BJ (cell line): ENCODE measurements at places on chromosomes 4 and X.

- no peak for DNase-seq
These were observed 56.9 kb upstream of the TMEM33 start for GRCh38 chr4:41878170-41878969.

DNA sequence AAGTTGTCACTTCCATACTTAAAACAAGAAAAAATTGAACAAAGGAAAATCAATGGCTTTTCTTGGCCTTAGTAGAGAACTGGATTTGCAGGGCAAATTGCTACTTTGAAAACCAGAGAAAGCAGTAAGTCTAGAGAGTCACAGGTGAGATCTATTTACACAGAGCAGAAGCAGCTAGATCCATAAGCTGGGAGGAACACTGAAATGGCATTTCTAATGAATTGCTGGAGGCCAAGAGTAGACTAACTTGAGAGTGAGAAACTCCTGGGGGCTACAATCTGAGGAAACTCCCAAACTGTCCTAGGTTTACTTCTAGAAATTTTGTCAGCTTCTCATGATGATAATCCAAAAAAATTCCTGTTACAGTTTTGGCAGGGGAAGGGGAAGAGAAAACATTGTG is 133.3 kb downstream of the SPCS3 start:
- DNase-seq: no peak

DNA sequence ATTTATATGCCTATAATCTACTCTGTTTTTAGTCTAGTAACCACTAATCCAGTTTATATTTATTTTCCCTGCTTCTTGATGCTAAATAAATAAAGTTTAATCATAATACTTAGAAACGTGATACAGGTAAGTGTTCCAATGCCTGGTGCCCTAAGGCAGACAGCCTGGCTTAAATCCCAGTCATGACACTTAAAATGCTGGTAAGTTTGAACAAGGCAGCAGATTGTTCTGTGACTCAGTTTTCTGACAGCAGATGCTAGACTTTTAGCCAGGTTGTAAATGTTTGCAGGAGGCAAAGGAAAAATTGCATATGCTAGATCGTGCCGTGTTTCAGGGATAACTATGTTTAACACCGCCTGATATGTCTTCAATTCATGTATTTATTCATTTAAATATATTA is 2661.6 kb downstream of the PCDH7 start:
- no peak for DNase-seq

DNA sequence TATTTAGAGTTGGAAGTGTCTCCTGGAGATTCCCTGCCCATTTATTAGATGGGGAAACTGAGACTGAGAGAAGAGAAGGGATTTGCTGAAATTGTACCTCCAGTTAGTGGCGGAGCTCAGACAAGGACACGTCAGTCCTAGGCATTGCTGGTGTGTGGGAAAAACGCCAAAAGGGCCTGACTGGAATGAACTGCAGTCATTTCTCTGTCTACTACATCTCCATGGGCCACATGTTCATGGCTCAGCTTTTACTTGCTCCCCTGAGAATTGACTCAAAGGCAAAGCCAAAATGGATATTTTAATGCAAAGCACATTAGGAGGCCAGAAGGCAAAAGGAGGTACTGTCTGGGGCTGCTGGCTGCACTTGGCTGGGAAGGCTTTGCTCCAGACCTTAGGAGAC is 3.9 kb downstream of the TFDP3 start:
- DNase-seq: no peak

DNA sequence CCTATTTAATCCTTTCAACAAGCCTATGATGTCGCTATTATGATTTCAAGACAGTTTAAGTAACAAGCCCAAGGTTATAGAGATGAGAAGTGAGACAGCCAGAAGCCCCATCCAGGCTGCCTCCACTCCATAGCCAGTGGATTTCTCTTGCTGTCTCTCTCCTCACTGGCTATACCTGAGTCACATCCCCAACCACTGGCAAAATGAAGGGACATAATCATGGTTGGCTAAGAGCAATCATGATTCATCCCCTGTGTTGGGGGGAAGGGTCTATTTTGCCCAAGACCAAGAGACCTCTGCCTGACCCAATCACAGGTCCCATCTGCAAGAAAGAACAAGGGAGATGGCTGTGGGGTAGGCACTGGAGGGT is 334.9 kb upstream of the GATB start:
- no peak for DNase-seq

DNA sequence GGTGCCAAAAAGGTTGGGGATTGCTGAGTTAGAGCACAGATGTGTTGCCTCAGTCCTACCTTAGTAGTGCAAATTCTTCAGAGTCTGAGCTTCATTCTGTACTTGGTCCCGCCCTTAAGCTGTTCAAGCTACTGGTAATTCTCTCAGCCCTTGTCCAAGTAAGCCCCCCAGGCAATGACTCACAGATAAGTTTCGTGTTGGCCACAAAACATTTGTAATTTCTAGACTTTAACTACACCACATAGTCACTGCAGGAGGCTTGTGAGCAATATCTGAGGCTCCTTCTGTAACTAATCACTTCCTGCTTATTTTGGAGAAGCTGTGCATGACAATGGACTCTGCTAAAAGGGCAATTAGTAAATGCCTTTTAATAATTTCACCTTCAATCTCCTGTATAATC is 1420.5 kb downstream of the PCDH7 start:
- peak; percentile 19 for DNase-seq

- DNase-seq: no peak
These were observed 2.3 kb downstream of the MAP3K15 start for GRCh38 chrX:19512961-19513360.

- no peak for DNase-seq
These were observed 41.9 kb downstream of the PCDH19 start for GRCh38 chrX:100368167-100368566.

GRCh38 chr4:145644699-145645098 is 25.5 kb downstream of the MMAA start:
- DNase-seq: no peak

- DNase-seq: no peak
These were observed 64.8 kb downstream of the KIF4A start for GRCh38 chrX:70354716-70355115.
